Activated T-cell treated with anti-CD3 and anti-CD28 coated beads, Interleukin-2, amount 50 U/mL, for 1 hour (primary cell): ENCODE measurements at places on chromosomes 2 and 18.

DNA sequence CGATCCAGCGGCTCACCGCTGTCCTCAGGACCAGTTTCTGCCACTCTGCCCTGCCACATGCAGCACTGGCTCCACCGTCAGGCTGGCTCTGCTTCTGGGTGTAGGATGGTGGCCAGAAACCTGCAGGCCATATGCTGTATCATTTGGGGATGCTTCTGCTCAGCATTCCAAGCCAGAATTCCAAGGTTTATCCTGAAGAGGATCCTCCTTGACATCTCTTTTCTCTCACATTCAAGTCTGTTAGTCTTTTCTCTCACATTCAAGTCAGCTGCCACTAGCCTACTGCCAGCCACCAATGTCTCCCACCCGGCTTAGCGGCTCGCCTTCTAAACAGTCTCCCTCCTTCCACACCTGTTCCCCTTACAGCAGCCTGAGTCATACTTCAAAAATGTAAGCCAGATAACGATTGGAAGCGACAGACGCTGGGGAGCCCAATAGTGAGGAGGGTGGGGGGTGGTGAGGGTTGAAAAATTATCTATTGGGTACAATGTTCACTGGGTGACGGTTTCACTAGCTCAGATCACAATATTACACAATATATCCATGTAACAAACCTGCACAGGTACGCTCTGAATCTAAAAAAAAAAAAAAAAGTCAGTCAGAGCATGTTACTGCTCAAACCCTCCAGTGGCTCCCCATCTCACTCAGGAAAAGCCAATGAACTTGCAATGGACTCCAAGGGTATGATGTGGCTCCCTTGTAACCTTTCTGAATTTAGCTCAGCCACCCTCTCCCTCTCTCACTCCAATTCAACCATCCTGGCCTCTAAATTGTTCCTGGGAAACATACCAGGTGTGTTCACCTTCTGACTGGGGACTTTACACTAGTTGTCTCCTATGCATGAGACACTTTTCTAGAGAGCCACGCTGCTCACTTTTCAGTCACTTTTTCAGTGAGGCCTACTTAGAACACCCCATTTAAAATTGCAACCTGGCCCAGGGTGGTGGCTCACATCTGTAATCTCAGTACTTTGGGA lies 38.8 kb upstream of the SP3 start:
- no peak for DNase-seq

GRCh38 chr2:157874997-157875640 lies 1.0 kb downstream of the ACVR1 start:
- DNase-seq: no peak

DNA sequence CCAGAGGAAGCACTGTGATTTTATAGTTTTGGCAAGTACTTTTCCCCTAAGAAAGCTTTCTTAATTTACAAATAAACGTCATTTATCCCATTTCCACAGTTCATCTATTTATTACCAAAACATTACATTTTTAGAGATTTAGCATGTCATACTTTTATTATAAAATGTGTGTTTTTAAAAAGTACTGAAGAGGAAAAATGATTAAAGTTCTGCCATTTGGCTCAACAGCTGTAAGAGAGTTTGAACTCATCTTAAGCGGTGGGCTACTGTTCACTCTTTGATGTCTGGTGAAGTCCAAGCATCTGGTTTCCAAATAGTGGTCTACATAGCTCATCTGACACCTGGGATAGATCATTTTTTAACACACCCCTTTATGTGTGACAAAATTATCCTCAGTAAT lies 51.3 kb upstream of the TANC1 start:
- no peak for DNase-seq

DNA sequence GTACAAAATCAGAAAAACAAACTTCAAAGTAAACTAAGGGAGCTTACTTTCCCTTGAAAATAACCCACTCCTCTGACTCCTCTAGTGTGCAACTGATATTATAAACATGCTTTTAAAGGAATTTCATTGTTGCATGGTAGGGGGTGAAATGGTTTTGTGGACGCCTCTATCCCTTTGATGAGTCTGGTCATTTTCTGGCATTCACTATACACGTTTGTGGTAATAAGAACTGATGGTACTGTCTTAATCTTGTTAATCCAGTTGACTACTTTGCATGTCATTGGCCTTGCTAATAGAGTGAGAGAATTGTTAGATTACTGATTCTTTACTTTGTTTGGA lies 2.8 kb downstream of the INSIG2 start:
- DNase-seq: no peak

- no peak for DNase-seq
These were observed 154.8 kb upstream of the FHL2 start for GRCh38 chr2:105553538-105554196.

DNA sequence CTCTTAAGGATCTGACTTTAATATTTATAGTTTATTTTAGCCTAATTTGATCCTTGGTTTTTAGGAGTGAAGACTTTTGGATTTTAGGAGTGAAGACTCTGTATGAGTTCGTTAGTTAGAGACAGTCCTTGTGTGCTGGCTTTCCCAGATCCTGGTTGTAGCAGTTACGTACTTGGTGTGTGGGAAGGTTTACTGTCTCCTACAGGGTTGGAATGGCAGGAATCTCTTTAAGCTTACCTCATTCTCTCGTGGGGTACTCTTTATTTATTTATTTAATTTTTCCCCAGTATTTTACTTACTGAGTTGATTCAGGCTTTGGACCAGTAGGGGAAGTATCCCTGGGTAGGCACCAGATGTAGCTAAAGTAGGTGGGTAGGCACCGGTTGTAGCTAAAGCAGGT lies 1.8 kb upstream of the CXCR2 start:
- DNase-seq: no peak

- DNase-seq: no peak
These were observed 26.0 kb upstream of the GALR1 start for GRCh38 chr18:77223653-77224052.

DNA sequence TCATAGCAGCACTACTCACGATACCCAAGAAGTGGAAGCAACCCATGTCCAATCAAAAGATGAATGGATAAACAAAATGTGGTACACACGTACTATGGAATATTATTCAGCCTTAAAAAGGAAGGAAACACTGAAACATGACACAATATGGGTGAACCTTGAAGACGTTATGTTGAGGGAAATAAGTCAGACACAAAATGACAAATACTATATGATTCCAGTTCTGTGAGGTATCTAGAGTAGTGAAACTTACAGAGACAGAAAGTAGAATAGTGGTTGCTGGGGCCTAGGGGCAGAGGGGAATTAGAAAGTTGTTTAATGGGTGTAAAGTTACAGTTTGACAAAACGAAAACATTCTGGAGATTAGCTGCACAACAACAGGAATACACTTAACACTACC lies 24.7 kb downstream of the TLK1 start:
- no peak for DNase-seq

GRCh38 chr2:105194022-105194675 lies 47.4 kb upstream of the GPR45 start:
- no peak for DNase-seq

GRCh38 chr2:112087346-112088020 lies 32.4 kb downstream of the TMEM87B start:
- DNase-seq: no peak

GRCh38 chr18:48878471-48878870 lies 72.3 kb downstream of the SMAD7 start:
- DNase-seq: no peak

GRCh38 chr2:219522111-219523030 lies 8.1 kb downstream of the ASIC4 start:
- DNase-seq: no peak

DNA sequence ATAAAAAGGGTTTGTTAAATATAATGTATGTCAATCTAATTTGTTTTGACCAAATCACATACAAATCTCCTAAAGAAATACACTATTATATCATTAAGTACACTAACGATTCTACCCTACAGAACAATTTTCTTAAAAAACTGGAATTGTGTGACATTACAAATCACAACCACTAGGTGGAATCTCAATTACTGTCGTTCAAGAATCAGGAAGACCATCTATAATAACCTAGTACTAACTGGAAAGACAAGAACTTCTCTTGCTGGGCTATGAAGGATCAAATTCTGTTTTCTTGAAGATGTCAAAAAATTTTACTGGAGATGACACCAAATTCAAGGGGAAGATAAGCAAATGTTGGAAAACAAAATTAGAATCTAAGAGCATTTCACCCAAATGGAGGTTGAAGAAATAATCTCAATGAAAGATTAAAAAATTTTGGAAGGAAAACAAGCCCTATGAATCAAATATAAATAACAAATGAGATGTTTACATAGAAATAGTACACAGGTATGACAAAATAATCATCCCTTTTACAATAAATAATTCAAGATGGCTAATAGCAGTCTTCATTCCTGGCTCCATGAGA lies 110.9 kb downstream of the STK39 start:
- no peak for DNase-seq

DNA sequence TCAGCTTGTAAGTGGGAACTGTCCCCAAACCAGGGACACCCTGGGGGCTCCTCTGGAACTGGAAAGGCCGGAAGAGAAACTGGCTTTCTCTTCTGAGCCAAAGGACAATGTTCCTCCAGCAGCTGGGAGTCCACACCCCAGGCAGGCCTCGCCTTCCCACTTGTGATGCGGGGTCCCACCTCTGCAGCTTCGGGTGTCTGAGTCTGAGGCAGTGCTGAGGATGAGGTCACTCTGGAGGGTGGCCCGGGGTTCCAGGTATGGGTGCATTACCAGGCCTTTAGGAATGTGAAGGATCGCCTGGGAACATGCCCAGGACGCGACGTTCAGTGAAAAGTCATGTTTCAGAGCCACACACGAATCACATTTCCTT lies 18.2 kb upstream of the BOK start:
- DNase-seq: no peak

GRCh38 chr2:81835321-81836000 lies 1530.9 kb upstream of the LRRTM1 start:
- no peak for DNase-seq

DNA sequence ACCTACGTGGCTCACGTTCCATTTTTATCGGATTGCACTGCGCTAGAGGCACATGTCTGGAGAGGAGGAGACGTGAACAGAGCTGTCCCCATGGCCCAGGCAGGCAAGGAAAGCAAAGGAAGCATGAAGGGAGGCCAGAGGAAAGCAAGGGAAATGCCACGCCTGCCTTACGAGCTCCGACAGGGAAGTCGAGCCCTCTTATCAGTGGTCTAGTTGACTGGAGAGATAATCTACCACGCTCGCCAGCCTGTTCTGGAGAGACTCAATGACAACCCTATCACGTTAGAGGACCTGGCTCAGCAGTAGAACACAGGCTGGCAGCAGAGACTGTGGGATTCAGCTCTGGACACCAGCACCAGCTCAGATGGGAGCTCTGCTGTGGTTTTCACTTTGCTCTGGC lies 202.6 kb upstream of the ID2 start:
- no peak for DNase-seq

GRCh38 chr2:100819370-100820272 lies at the start of gene NPAS2:
Gene NPAS2, plus strand, starts transcription at chr2:100820139. Its CDS starts 84,616 bp downstream, at chr2:100904755.
- DNase-seq: peak; percentile 47

DNA sequence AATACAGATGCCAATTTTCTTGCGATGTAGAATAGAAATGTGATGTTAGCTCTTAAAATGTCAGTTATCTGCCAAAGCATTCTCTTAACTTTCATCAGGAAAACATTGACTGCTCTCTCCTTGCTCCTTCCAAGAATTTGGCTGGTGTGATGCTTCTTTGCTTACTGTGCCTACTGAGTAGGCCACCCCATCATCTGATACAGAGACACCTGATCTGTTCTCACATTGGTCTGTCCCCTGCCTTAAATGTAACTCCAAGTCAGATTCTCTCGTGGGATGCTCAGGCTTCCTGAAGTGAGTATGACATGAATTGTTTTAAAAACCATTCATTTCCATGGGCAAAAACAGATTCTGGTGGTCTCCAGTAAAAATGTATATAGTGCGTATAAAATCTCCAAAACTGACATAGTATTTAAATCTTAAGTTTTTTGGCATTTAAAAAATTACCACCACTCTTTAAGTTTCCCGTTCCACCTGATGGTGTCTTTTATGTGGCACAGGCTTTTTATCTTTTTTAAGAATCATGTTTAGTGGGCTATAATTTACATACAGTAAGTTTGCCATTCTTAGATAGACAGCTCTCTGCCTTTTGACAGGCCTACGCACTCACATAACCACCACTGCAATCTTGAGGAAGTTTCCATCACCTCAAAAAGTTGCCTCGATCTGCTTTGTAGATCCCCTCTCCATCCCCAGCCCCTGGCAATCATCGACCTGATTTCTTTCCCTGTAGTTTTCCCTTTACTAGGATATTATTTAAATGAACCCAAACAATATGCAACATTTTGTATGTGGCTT lies 36.6 kb downstream of the UBE2F start:
- no peak for DNase-seq

- DNase-seq: no peak
These were observed 159.4 kb downstream of the DIS3L2 start for GRCh38 chr2:232120911-232121310.

DNA sequence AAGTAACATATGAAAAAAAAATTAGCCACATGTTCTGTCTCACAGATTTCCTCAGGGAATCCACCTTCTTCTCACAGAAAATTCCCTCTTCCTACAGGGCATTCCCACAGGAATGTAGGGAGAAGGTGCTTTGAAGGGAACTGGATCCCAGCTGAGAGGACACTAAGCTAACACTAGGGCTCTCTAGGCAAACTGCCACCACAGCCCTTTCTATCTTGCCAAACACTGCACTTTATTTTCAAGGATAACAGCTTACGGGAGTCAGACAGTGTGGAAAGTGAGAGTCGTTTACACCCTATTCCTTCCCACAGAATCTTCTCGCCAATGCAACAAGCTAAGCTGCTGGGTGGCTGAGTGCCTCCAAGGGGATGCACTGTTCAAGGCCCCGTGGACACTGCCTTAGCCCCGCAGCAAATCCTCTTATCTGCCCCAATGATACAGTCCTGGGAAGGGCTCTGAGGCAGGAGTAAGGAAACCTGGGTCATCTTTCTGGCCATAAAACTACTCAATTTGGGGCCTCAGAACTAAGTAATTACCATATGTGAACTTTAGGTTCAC lies 76.9 kb downstream of the CCDC93 start:
- DNase-seq: no peak

- DNase-seq: no peak
These were observed 391 bp upstream of the TMEM17 start for GRCh38 chr2:62506421-62506750.

DNA sequence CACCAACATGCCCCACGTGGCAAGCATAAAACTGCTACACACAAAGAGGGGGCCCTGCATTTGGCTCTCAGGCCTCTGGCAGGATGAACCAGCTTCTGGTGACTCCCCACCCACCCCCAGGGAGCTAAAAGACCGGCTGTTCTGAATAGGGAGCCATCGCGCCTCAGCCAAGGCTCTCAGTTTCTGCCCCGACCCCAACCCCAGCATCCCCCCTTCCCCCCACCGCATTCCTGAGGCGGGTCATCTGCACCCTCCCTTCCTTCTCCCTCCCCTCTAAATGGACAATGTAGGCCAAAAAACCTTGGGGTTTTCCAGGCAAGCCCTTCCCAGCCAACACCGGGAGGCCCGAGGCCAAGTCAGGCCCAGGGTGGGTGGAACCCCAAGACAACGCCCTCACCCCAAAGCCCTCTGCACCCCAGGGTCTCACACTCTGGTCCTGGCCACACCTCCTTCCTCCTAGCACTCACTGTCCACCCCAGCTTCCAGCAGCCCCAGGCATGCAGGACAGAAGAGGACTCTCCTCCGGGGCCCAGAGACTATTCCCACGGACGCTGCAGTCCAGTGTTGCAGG lies 5.7 kb downstream of the CYP26B1 start:
- no peak for DNase-seq
